CD8-positive, alpha-beta T cell (primary cell): ENCODE measurements at places on chromosomes 7 and 10. TPM values are rescaled to one million over a fixed set of nuclear protein-coding genes. Genes with fewer than 3 reads are reported as not detected.

DNA sequence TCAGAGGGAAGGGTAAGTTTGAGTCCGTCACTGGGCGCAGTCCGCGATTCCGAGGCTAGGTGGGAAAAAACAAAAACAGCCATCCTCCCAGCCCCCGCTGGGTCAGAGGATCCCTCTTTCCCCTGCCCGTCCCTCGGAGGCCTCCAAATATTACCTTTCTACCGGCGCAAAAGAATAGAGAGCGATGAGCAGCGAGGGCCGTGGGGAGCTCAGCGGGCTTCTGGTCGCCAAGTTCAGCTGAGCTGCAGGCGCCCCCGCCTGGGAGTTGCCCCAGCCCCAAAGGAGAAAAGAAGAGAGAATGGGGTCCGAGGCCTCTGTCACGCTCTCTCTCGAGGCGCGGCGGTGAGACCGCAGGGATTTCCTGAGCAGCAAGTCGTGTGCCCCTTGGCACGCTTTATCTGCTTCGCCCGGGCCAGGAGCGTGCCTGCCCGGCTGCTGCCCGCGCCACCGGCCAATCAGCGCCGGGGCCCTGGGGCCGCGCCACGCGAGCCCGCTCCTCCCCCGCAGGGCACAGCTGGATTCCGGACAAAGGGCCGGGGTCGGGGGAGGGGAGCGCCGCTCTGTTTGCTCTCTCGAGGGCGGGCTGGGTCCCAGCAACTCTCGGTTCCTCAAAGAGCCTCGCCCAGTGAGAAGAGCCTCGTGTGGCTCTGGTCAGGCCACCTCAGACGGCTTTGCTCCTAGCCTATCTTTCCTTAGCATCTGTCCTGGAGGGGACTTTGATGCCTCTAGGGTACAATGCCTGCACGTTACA lies at the start of gene NEUROG3:
Gene NEUROG3, minus strand, starts transcription at position 367 of the 751 bp plus-strand sequence. CDS start 379 bp downstream, outside the sequence.
- DNase-seq = peak; percentile 13

DNA sequence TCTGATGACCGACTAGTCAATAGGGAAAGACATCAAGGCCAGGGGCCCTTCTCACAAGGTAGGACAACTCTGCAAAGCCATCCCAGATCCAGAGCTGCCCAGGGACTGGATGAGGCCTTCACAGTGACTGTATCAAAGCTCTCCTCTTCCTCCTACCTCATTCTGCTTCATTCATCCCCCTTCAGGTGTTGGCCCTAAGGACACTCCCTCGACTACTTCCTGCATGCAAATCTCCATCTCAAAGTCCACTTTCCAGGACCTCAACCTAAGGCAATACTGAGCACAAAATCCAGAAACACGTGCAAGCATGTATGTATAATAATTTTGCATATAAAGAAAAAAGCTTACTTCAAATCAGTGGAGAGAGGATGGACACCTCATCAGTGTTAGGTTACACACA lies 25.1 kb downstream of the DPY19L1 start:
- DNase-seq = no peak

DNA sequence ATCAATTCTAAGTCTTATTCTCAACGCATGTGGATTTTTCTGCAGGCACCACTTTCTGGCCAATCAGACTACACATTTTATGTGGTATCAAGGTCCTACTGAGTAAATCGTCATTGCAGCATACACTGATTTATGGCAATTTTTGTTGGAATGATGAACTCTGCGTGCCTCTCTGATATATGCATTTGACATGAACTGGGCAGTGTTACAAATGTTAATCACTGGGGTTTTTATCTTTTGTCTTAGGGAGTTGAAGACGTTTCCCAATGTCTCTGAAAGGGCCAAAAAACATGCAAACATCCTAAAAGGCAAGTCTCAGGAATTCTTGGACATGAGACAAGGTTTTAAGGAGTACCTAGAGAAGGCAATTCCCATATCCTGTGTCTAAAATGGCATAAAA lies 809.5 kb upstream of the CELF2 start:
- DNase-seq = no peak

GRCh38 chr10:71675295-71675970 lies 44.1 kb downstream of the C10orf105 start:
- no peak for DNase-seq

Gene PRKAR1B
- 16.6 TPM for total RNA-seq
